ENCODE measurements at places on chromosomes 12 and 14.

DNA sequence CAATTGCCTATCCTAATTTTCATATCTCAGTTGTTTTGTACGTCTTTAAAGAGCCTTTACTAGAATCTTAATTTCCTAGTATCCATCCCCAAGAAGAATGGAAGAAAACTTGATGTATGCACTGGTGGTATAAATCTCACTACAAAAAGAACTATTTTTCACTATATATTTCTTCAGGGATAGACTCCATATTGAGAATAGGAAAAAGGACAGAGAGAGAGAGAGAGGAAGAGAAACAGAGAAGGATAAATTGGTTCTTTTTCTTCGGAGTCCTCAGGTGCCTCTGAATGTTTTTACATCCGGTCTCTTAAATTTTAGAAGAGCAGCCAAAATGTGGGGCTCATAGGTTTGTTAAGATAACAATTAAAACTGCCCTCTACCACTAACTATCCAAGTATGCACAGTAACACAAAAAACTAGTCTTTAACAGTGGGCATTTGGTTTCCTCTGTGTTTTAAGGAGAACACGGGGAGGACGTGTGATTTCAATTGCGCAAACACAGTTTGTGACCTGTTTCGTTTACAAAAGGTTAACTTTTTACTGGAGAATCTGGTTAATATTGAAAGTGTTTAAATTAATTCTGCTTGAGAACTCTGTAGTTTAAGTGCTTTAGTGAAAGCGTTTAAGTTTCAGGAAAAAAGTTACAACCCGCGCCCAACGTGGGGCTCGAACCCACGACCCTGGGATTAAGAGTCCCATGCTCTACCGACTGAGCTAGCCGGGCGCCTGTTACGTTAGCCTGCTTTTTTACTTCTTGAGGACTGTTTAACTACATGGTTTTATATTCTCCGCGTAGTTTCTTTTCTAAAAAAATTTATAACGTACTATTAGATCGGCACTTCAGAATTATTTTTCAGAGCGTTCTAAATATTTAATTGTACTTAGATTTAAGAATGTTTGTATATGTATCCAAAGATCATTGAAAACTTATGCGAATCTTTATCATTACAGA lies 5.1 kb upstream of the PSMA3 start:
- DNase-seq, result peak; percentile 70

- no peak for DNase-seq
These were observed 7.0 kb downstream of the COL2A1 start for GRCh38 chr12:47997321-47997720.

GRCh38 chr12:116060764-116061163 lies 216.7 kb downstream of the MED13L start:
- no peak for DNase-seq

DNA sequence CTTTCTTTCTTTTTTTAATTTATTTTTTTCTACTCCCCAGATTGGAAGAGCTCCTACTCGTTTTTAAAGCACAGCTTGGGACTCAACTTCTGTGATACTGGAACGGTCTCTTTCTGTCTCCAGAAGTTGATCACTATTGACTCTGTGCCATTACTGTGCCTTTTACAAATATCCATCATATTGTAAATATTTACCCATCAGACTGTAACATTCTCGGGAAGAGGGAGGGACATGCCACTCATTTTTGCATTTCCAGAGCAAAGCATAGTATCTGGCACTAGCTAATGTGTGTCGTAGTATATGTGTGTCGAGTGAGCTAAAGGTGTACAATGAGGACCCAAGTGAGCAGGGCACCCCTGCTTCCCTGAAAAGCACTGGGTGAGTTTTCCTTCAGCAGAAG lies 24.0 kb upstream of the GSG1 start:
- DNase-seq, result no peak

GRCh38 chr14:95137164-95137803 lies 20.0 kb downstream of the DICER1 start:
- no peak for DNase-seq

GRCh38 chr14:29165431-29165830 lies 398.8 kb downstream of the FOXG1 start:
- no peak for DNase-seq

GRCh38 chr12:76445462-76445861 lies 97.2 kb upstream of the BBS10 start:
- DNase-seq, result no peak

DNA sequence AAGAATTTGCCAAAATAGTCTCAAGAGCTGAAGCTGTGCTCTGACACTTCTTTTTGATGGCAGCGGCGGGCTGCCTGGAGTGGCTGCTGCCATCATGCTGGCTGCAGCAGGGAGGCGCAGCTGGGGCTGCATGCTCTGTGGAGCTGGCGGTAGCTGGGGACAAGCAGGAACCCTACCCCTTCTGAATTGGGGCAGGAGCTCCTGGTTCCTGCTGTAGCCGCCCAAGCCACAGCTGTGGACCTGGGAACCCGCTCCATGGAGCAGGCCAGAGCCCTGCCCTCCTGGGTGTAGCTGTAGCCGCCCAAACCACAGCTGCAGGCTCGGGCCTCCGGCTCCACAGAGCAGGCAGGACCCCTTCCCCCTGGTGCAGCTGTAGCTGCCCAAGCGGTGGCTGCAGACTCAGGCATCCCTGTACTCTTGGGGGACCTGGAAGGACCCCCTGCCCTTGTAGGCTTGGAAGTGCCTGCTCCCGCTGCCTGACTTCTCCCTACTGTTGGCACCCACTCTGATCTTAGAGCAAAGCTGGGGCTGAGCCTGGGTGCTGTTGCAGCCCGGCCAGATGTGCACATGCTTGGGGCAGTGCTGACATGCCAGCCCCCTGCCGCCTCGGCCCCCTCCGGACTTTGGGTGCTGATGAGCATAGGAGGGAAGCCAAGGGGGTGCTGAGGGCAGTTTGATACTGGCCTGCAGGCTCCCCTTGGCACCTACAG lies 33.3 kb downstream of the APAF1 start:
- no peak for DNase-seq

GRCh38 chr14:60655898-60656685 lies 6.8 kb upstream of the SIX1 start:
- DNase-seq, result no peak

DNA sequence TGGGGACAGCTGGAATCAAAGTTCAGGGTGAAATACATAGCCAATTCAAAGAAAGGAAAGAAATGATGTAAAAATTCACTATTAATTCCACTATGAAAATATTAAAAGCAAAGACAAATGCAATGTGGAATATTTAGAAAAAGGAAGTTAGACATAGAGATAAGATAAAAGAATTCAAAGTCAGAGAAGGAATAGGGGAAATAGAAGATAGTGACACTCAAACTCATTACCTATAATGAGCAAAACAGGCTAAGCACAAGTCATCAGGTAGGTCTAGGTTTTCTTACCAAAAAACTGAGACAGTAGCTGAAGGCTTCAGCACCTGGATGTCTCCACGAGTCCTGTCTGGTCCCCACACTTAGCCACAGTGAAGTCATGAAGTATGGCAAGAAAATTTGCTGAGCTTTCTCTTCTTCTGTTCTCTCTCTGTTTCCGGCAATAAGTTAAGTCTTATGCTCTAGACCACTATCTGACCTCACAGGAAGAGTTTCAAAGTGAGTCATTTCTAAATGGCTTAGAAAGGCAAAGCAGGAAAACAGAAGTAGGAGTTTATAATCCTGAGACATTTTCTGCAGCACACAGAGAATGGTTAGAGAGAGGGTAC lies at the start of gene C3AR1:
Gene C3AR1 (minus strand): TSS at position 369 of the 604 bp plus-strand sequence. CDS start 6,174 bp downstream, outside the sequence.
- DNase-seq, result peak; percentile 67

GRCh38 chr12:10027721-10028120 lies 2.8 kb upstream of the CLEC9A start:
- no peak for DNase-seq

- no peak for DNase-seq
These were observed 222.1 kb downstream of the C12orf50 start for GRCh38 chr12:87807086-87807485.

Data from CD8-positive, alpha-beta memory T cell (primary cell).